ENCODE measurements at places on chromosomes 2 and 18.

DNA sequence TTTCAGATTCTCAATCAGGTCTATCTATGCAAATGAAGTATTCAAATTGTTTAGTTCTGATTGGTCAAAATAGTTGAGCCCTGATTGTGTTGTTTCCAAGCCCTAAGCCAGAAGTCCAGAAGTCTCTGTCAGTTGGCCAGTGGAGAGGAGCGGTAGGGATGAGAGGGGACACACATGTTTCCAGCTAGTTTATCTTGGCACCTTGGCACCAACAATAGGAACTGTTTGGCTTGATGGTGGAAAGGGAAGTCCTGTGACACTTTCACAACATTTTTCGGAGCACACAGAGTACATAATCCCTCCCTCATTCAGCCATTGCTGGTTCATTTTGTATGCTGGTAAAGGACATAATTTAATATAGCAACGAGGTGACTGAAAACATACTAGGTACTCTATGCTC lies 1661.6 kb downstream of the SUCLG1 start:
- DNase-seq: no peak

- no peak for DNase-seq
Measured at GRCh38 chr2:197798187-197798586, 6.2 kb upstream of the PLCL1 start.

GRCh38 chr2:20677301-20678085 lies 10.5 kb downstream of the GDF7 start:
- no peak for DNase-seq

GRCh38 chr2:128420776-128421175 lies 102.1 kb upstream of the HS6ST1 start:
- no peak for DNase-seq

DNA sequence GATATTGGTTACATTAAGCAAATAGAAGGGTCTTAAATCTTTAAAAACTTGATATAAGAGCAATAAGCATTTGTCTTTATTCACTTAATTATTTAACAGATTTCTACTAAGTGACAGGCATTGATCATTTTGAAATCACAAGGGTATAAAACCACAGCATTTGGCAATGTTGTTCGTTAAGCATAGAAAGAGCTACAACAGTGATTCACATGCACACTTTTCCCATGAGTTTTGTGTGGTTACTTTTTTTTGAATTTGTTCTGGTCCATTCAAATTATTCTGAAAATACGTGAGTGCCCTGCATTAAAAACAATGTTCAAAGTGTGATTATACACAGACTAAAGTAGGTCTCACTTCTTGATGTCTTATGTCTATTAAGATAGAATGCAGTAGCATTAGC lies 52.2 kb downstream of the LYPD6B start:
- DNase-seq: no peak

DNA sequence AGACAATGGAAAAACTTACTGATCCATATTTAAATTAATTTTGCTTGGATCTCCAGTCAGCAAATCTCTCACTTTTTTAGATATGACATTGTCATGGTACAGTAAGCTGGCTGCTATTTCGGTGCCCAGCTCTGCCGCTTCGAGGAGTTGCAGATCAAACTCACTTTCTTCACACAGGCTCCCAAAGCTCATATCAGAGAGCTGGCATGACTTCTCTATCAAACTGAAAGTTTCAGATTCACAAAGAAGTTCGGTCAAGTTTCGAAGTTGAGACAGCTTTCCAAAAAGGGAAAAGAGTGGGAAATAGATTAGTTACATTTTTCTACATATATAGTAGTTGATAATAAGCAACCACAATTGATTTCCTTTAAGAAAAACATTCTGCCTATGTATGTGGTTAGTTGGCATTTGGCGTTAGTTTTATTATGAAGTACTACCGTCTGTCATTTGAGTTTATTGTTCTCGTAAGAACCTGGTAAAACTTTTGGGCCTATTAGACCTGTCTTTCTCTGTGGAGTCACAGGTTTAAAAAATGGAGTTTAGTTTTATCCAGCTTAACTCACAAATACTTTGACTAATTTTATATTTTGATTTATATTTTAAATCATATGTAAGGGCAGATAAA lies 118.8 kb downstream of the ABCA12 start:
- no peak for DNase-seq

- DNase-seq: no peak
Measured at GRCh38 chr2:197278799-197279763, 31.5 kb downstream of the ANKRD44 start.

GRCh38 chr2:73091696-73092095 lies 20.2 kb upstream of the SFXN5 start:
- no peak for DNase-seq

DNA sequence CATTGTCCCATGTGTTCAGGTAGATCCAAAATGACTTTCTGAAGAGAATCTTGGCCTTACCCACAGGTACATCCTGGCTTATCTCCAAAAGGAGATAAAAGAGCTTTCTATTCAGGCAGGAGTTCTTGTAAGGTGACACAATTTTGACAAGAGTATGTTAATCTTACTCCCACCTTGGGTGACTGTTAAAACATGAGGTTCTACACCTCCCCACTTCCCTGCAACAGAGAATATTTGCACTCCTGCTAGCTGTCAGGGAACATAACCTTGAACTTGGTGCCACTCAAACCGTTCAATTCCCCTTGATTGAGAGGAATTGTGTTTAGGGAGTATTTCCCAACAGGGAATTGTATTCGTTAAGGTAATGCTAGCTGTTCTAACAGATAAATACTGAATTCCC lies 372.5 kb upstream of the KLHL29 start:
- DNase-seq: no peak

DNA sequence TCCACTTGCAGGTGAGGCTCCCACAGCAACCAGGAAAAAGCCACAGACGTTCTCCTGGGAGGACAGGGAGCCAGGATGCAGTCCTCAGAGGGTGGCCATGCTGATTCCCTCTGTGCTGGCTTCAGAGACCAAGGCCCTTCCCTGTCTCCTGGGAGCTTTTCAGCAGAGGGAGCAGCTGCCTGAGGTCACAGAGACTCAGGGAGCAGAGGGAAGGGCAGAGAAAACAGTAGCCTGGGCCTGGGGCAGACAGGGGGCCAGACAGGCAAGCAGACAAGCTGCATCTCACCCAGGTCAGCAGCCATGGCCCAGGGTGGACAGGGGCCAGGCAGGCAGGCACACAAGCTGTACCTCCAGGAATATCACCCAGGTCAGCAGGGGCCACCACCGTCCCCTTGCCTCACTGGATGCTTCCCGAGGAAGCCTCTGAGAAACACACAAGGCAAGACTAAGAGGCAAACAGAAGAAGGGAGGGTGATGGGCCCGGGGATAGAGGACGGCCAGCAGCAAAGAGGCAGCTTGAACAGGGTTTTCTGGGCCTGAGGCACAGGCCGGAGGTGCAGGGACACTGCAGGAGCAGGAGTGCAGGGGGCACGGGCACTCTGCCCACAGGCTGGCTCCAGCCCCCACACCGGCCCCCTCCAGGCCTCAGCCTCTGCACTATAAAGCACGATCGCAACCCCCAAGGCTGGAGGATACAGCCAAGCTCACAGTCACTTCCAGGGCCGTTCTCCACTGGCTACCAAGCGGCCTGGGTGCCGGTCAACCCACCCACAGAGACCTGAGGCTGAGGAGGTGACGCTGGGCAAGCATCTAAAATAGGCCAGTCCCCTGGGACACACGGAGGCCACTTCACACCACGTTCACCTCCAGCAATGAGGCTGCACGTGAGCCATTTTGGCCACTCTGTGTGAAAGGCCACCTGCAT lies 6.1 kb downstream of the SLC66A2 start:
- no peak for DNase-seq

DNA sequence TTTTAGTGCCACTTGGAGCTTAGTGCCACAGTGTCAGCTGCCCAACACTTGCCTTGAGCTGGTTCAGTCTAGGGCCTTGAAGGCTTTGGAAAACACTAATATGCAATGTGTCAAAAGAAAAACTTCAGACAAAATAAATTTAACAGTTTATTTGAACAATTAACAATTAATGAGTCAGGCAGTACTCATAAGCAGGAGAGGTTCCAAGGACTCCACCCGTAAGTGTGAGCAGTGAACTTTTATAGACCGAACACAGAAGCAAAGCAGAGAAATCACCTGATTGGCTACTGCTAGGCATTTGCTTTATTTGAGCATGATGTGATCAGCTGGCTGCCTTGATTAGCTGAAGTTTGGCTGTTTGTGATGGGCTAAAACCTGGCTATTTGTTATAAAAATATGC lies 49.5 kb upstream of the TBC1D8 start:
- no peak for DNase-seq

DNA sequence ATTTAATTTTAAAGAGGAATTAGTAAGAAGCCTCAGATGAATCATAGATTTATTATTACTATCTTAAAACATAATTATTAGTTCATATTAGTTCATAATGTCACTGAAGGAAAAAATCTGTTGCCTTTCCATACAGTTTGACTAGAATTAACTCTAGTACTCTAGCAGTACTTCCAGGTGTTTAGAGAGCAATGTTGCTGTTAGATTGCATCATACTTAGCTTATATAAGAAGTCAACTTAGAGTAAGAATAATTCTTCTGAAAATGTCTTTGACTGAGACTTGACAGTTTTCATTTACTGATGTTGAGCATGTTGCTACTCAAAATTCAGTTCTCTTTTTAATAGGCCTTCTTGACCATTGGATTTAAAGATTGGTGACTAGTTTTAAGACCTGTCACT lies 4.7 kb downstream of the RAB3GAP1 start:
- no peak for DNase-seq

DNA sequence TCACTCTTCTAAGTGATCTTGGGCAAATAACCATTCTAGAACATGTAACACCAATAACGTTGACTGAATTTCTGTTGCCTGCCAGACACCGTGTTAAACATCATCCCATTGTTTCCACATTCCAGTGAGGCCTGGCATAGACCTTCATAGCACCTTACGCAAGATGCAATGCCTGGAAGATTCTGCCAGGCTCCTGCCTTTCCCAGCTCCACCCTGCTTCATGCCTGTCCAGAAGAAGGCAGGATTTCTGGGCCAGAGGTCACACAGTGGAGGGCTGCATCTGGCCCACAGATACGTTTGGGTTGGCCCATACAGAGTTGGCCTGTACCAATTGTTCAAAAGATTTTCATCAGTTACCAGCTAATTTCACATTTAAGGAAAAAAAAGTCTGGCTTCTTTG lies 46.3 kb downstream of the EN1 start:
- DNase-seq: no peak

- no peak for DNase-seq
Measured at GRCh38 chr2:39476524-39476923, 39.4 kb upstream of the MAP4K3 start.

- DNase-seq: no peak
Measured at GRCh38 chr18:22088029-22088428, 81.4 kb upstream of the GATA6 start.

GRCh38 chr2:23401427-23402204 lies 16.6 kb downstream of the KLHL29 start:
- DNase-seq: no peak

- DNase-seq: no peak
Measured at GRCh38 chr18:3263132-3263700, 1.3 kb downstream of the MYL12B start.

GRCh38 chr2:46047290-46047689 lies 249.9 kb upstream of the EPAS1 start:
- DNase-seq: no peak

DNA sequence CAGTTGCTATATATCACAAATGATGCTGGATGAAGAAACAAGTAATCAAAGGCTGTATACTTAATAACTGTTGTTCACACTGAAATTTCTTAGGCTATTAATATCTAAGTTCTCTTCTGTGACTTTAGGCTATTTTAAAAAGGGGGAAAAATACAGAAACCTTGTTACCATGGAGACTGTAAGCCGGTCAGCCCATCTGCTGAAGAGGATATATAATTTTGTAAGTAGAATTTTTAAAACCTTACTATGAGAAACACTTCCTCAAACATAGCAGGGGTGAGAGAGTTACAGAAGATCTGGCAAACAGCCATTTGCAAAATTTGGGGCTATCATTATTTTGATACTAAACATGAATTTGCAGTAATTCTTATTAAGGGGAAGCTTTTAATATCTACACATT lies 27.8 kb downstream of the CACNB4 start:
- DNase-seq: no peak

DNA sequence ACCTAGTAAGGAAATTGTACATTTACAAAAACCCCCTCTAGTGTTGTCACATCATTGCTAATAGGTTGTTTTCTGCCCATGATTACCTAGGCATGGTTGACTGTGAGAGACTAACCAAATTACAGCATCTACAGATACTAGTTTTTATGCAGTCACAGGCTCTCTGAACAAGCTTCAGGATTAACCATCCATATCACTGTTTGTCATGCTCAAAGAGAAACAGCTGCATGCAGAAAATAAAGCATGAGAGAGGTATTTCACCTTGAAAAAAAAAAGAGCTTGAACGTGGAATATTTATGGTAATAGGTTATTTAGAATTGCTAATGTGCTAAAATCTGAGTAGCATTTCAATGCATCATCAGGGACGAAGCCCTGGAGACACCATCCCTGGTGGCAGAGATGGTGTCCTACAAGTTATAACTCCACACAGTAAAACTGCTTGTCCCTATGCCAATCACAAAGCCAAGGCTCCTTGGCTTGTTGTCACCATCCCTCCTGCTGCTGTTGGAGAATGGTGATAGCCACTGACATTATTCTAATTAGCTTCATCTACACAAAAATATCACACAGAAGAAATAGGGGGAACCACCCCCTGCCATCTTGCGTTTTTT lies 5.4 kb downstream of the NEB start:
- DNase-seq: no peak

GRCh38 chr2:238022594-238023157 lies 38.1 kb upstream of the SCLY start:
- no peak for DNase-seq

DNA sequence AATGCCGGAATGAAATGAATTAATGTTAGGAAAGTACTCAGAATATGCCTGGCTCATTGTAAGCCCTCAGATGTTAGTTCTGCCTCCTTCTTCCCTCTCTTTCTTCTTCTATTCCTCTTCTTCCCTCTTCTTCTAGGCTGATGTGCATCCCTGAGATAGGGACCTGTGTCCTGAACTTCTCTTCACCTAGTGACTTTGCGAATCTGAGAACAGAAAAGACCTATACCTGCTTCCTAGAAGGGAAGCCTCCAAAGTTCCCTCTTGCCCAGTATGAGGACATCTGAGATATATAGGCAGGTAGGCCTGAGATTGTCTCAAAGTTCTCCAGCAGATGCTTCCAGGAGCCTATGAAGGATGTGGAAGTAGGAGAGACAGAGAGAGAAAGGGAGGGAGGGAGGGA lies 8.1 kb upstream of the CYP27A1 start:
- DNase-seq: no peak

DNA sequence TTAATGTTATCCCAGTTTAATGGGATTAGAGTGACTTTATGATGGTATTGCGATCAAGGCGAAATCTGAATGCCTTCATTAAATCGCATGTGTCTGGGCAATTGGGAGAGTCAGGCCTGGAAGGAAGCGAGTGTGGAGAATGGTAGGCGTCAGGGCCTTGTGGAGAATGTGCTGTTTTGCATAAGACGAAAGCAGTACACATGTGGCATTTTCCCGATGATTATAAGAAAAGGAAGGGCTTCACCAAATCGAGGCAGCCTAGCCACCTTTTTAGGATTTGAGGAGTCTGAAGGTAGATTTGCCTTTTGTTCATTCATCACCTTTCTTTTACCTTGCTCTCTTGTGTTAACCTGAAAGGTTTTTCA lies 1.0 kb downstream of the ZNF532 start:
- DNase-seq: no peak

Data from stimulated activated CD4-positive, alpha-beta T cell treated with anti-CD3 and anti-CD28 coated beads, Interleukin-2, amount 100 ng/mL, for 4 hours (primary cell).